Dermis microvascular lymphatic vessel endothelial cell (primary cell): ENCODE measurements at places on chromosomes 7 and 10. TPM values are rescaled to one million over a fixed set of nuclear protein-coding genes. Genes with fewer than 3 reads are reported as not detected.

DNA sequence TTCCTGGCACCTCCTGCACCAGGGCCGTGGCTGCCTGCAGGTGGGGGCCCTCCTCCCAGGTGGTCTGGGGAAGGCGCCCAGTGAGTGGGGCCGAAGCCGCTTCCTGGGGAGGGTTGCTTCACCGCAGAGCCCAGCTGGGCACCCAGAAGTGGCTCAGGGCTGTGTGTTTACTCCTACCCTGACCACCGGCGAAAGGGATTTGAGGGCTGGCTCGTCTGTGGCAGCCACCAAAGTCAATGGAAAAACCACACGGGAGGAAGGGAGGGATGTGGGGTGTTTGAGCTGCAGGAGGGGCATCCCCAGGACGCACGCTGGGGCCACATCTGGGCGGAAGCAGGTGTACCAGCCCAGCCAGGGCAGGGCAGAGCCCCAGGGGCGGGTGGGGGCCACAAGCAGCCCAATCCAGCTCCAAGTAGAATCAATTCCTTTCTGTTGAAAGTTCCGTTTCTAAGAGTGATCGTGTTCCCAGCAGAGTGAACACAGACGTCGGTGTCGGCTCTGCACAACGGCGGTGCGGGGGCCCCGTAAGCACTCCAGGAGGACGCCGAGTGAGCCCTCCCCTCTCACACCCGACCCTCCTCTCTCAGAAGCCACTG, 69.9 kb downstream of the FOXL3 start:
- no peak for DNase-seq

FAM241B gene
- total RNA-seq = 0.25 and 0.39 TPM in 2 replicates

DNA sequence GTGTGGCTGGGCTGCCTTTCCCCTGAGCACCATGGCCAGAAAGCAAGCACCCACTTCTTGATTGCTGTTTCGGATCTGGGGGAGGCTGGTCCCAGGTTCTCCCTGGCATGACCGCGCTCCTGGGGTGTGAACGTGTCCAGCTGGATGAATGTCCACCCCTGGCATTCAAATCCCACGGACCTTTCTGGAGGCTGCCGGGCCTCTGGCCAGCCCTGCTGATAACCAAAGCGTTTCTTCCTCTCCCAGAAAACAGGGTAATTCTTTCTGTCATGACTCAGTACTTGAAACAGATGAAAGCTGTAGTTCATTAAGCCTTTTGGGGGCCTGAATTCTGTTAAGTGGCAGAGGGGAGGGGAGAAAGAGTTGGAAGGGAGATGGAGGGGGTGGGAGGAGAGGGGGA, 73.1 kb upstream of the SAMD8 start:
- no peak for DNase-seq

- DNase-seq = peak; percentile 26
These were observed 52.1 kb downstream of the SUFU start for GRCh38 chr10:102555781-102556328.

SPDYE16 gene
- 0.13 TPM in 1 of 2 replicates, not detected in the other for total RNA-seq

DNA sequence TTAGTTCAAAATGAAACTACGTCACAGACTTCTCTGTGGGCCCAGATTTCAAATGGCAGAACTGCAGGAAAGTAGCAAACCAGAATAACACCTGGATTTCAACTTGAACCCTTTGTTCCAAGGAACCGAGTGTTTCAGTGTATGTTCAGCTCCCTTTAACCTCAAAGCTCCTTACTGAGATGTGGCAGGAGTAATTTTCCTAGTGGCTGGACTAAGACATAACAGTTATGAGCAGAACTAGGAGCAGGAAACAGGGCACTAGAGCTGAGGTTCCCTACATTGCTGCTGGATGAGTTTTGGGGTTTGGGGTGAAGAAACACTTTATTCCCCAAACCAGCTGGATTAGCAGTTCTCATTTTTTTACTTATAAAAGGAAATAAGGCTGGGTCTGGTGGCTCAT, 50.1 kb downstream of the NSUN6 start:
- DNase-seq = no peak

DNA sequence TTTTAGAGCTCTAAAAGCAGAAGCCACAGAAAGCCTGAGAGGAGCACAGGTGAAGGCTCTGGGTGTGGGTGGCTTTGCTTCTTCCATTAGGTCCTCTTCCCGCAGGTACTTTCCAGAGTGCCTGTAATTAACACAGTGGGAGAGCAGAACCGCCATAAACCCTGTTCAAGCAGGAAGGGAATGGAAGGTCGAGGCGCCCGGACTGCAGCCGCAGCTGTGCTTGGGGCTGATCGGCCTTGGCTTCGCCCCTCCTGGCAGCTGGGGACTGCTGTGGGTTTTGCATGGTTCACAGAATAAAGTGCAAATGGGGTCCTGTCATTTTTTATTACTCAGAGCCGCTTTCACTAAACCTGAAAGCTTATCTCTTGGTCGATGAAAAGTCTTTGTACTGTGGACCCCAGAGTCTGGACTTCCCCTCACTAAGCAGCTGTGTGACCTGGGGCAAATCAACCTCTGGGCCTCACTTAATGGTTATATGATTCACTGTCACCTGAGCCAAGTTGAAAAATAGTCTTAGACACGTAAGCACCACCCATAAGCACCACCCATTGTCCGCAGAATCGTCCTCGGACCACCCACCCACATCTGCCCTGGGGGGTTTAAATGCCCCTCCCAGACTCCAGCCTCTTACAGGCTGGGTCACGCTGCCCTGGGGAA, 100.9 kb downstream of the XRCC2 start:
- no peak for DNase-seq

DNA sequence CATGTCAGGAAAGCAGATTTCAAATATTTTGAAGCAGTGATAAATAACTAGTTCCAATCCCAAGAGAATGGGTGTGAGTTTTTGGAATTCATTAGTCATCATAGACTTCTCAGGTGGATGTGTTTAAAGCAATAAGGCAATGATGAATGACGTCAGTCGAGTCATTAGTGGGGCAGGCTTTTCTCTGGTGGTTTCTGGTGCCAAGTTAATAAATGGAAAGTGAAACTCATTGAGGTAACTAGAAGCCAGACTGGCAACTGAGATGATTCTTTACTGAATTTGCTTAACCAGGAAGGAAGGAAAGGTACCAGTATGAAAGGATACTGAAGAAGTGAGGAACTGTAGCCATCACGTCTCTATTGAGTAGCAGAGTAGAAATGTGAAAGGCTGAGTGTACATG, 311.0 kb downstream of the GPAM start:
- DNase-seq = no peak

DNA sequence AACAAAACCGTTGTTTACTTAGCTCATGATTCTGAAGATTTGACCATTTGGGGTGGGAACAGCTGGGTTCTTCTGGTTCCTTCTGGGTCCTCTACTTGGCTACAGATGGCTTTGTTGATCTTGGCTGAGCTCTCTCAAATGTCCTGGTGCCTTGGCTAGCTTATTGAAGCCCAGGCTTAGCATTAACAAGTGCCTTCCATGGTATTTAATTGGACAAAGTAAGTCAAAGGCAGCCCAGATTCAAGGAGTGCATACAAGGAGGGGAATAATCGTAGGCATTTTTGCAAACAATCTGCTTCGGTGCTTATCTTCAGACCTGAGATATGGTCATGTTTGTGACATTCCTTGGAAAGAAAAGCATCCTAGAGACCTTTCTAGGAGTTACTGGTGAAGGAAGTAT, 81.4 kb downstream of the ADCYAP1R1 start:
- no peak for DNase-seq

DNA sequence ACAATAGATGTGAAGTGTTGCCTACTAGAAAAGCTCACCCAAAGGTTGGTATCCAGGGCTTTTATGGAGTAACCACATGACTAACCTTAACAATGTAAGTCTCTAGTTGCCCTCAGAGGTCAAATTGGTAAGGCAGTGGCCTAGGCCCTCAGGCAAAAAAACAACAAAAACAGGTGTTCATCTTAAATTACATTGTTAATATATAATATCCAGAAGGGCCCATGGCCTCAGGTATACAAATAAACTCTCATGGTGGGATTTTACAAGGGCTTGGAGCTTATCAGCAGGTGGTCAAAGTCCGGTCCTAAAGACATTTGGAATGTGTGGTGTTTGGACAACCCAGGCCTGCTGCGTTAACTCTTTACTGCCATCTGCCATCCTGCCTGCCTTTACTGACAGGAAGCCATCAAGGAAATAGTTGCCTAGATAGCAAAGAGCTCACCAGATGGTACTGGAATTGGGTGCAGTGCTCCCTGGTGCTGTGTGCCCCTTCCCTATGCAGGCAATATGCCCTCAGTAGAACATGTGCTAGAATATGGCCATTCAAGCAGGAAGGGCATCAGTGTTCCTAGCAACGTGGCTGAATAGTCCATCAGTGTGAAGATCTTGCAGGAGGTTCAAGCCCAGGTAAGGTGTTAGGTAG, 36.2 kb downstream of the TOMM7 start:
- DNase-seq = no peak

- no peak for DNase-seq
These were observed 3.8 kb upstream of the TMEM140 start for GRCh38 chr7:135143885-135144668.

DNA sequence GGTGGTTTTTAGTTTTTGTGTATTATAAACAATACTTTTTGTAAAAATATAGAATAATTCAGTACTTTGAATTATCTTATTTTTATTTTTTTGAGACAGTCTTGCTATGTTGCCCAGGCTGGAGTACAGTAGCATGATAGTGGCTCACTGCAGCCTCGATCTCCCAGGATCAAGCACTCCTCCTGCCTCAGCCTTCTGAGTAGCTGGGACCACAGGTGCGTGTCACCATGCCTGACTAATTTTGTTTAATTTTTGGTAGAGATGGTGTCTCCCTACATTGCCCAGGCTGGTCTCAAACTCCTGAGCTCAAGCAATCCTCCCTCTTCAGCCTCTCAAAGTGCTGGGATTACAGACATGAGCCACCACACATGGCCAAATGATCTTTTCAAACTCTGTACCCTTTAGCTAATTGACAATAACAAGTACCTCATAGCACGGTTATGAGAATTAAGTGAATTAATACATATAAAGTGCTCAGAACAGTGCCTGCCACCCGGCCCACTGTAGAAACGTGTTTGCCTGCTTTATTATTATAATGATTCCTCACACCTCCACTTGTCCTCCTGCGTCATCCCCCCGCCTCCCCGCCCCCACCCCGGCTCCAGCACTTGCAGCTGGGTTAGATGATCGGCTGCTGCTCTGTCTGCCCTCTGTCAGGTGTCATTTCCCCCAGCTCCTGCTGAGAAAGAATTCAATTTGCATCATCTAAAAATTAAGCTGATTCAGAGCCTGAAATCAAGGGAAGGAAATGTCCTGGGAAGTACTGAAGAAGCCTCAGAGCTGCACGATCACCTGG, 53.6 kb upstream of the NRF1 start:
- DNase-seq = no peak

- DNase-seq = peak; percentile 96
These were observed at the start of gene TMEM120A for GRCh38 chr7:75994388-75995051. TSS of gene TMEM120A (minus strand) at chr7:75994595. CDS start at chr7:75994570, 25 bp downstream.

GRCh38 chr10:119270762-119271366, 63.5 kb downstream of the GRK5 start:
- peak; percentile 86 for DNase-seq

OR2A42 gene
- total RNA-seq = not detected in 2 replicates

GRCh38 chr10:3226960-3227744, 54.6 kb upstream of the PITRM1 start:
- peak; percentile 64 for DNase-seq

- no peak for DNase-seq
These were observed 52.1 kb downstream of the SH2D4B start for GRCh38 chr10:80589726-80590373.

GRCh38 chr7:116259156-116259870, 49.0 kb downstream of the TES start:
- DNase-seq = no peak

EBF3 gene
- total RNA-seq = 1.5 and 1.6 TPM in 2 replicates

GRCh38 chr7:4361774-4362173, 320.3 kb upstream of the FOXK1 start:
- no peak for DNase-seq

DNA sequence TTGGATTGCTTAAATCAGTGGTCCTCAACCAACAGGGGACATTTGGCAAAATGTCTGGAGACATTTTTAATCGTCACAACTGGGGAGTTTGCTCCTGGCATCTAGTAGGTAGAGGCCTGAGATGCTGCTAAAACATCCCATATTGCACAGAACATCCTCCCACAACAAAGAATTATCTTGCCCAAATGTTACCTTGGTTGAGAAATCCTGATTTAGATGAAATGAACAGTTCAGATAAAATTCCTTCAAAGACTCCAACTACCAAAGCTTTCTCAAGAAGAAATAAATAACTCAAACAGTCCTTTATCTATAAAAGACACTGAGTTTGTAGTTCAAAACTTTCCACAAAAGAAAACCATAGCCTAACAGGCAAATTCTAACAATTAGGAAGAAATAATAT, 160.9 kb downstream of the SNX13 start:
- no peak for DNase-seq

DNA sequence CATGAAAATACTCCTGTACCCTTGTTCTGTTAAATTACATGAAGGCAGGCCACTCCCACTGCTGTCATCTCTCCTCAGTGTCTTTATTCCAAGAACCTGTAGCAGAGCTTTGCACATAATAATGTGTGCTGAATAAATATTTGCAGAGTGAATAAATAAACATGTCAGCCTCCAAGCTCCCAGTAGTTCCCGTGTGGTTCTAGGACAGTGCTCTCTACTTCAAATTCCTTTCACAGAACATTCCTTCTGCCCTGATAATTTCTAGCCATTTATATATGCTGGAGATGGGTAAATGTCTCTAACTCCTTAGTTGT, 20.3 kb upstream of the HYAL4 start:
- no peak for DNase-seq

DNA sequence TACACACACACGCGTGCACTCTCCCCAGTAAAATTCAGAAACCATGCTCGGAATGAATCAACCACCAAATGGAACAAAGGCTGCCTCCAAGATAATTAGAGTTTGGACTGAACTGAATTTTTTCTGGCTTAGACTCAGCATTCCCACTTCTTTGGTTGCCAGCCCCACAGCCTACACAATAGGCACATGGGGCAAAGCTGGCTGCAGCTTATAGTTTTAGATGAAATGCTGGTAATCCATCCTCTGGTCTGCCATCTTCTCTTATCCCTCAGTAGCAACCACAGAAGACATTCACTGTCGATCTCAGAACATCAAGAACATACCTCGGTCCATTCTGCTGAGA, 44.2 kb downstream of the PDE1C start:
- DNase-seq = no peak

DNA sequence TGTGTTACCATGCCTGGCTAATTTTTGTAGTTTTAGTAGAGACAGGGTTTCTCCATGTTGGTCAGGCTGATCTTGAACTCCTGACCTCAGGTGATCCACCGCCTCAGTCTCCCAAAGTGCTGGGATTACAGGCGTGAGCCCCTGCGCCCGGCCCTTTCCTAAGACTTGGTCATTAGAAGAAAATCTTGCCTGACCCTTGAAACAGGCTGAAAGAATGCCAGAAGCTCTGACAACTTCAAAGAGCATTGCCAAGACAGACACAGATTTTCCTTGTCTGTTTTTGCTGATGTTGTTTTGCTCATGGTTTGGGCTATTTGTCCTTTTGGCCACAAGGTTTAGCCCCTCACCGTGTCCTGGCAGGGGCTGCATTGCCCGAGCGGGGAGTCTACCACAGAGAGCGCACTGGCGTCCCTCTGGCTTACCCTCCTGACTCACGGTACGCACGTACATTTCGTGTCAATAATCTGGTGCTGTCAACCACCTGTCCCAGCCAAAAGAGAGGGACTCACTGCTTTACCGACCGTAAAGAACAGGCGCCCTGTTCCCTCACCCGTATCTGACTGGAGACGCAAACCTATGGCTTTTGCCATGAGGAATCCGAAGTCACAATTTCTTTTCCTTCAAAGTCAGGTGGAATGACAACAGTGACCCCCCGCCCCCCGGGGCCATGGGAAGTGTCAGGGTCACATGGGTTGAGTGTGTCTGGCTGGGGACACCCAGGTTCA, 10.1 kb upstream of the INPP5A start:
- DNase-seq = no peak

GRCh38 chr7:64887756-64888508, 15.1 kb upstream of the ZNF273 start:
- DNase-seq = no peak
